ENCODE measurements at places on chromosomes 2 and 18. TPM values are rescaled to one million over a fixed set of nuclear protein-coding genes. Genes with fewer than 3 reads are reported as not detected.

Gene THUMPD2
- polyA plus RNA-seq: 2.8 TPM

Gene TANC1
- polyA plus RNA-seq: not detected

Gene SEPTIN10
- polyA plus RNA-seq: 4.4 TPM

DNA sequence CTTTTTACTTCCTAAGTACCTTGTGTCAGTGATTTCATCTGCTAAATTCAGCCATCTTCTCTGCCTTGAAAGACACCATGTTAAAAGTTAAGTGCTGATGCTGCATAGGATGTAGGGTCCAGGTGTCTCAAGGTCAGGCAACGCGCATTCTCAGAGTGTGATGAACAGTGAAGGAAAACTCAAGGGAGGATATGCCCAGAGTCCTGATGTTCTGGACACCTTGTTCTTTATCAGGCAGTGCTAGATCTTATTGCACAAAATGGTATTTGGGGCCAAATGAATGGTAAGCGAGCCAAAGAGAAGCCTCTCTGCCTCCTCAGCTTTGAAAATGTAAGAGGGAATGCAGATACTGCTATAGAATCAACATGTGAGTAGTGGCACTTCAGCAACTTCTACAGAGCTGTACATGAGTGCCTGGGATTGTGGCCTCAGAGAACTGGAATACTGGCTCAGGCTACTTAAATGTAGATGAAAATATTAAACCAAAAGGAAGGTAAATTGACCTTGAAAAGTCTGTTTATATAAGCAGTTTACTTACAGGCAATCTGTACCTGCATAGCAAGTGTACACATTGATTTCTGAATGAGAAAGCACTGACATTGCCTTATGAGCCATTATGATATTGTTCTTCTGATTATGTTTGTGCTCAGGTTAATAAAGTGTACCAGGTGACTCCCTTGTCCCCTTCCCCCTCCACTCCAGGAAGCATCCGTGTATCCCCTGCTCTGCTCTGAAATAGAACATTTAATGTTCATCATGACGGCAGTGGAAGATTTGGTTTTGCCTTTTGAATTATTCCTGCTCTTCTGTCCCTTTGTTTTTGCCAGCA, 86.7 kb upstream of the RANBP2 start:
- H3K4me3 ChIP-seq: no peak overlapping the region
- no peak for DNase-seq
- no peaks in the 10 kb centered on the region for H3K27me3 ChIP-seq
- H3K36me3 ChIP-seq: peaks cover 16% of the 10 kb centered on the region
- H3K4me1 ChIP-seq: peaks cover 17% of the 10 kb centered on the region
- H3K27ac ChIP-seq: no peak overlapping the region

DNA sequence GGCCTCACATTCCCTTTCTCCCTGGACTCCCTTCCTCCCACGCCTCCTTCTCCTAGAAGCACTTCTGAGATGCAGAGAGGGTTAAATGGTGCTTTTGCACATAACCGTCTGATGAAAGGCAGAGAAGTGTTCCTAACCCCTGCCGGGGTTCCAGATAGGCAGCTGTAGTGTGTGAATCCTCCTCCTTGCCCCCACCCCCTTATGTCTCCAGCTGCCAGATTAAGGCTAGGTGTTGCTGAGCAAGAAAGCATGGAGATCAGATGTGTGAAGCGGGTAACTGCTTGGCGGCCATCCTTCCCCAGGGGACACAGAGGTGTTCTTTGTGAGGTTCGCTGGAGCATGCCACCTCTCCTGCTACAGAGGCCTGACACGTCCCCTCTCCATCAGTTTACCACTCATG, 88.3 kb downstream of the NRP2 start:
- no peak for DNase-seq
- no peaks in the 10 kb centered on the region for H3K27me3 ChIP-seq
- H3K4me1 ChIP-seq: no peaks in the 10 kb centered on the region
- H3K4me3 ChIP-seq: no peak overlapping the region
- no peaks in the 10 kb centered on the region for H3K36me3 ChIP-seq
- H3K27ac ChIP-seq: no peak overlapping the region

- H3K36me3 ChIP-seq: peaks cover 17% of the 10 kb centered on the region
- peaks cover 32% of the 10 kb centered on the region for H3K4me1 ChIP-seq
- H3K27me3 ChIP-seq: no peaks in the 10 kb centered on the region
These were observed 693 bp downstream of the ORC2 start for GRCh38 chr2:200962811-200963123.

GRCh38 chr2:127128445-127128904, 21.5 kb upstream of the BIN1 start:
- no peaks in the 10 kb centered on the region for H3K36me3 ChIP-seq
- peak; percentile 46 for DNase-seq
- H3K4me3 ChIP-seq: peak overlapping the region; percentile 17
- no peaks in the 10 kb centered on the region for H3K27me3 ChIP-seq
- no peaks in the 10 kb centered on the region for H3K4me1 ChIP-seq

DNA sequence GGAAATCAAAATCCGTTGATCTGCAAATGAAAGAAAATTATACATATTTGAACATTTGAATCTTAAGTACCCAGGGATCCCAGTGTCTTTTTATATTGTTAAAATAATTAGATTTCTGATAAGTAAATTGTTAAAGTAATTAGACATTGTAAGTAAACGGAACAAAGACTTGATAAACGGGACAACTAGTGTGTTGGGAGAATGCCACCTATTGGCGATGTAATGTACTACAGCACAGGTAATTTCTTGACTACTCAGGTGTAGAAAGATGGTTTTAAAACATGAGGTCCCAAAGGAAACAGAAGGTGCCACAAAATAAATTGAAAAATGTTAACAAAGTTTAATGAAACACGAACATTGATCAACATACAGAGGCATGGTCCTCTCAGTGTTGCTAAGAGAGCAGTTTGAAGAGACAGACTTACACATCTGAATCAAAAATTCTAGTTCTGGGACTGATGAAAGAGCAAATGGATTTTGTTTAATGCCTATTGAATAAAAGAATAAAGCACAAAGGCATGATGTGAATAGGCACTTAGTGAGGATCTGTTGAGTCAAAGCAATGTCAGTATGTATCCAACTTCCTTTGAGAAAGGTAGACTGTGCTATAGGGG, 103.4 kb upstream of the RASGRP3 start:
- H3K27ac ChIP-seq: no peak overlapping the region
- no peaks in the 10 kb centered on the region for H3K27me3 ChIP-seq
- peak; percentile 27 for DNase-seq

DNA sequence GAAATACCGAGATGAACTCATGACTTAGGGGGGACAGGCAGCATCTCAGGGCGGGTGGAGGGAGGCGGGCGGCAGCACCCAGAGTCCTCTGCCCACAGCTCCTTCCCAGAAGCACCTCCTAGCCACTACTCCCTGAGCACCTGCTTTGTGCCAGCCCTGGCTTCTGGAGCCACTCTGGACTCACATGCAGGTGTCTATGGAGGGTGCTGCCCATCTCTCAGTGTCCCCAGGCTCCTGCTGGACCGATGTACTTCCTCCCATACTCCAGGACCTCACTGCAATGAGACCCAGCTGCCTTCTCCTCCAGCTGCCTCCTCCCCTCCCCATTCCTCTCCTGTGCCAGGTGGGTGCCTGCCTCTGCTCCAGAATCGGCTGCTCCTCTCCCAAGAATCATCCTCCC, 22.1 kb upstream of the OTOS start:
- H3K27me3 ChIP-seq: no peaks in the 10 kb centered on the region
- no peaks in the 10 kb centered on the region for H3K36me3 ChIP-seq
- no peaks in the 10 kb centered on the region for H3K4me1 ChIP-seq
- no peak overlapping the region for H3K4me3 ChIP-seq

- H3K4me1 ChIP-seq: peaks cover 19% of the 10 kb centered on the region
- H3K27ac ChIP-seq: no peak within 1 kb of the TSS
- H3K36me3 ChIP-seq: no peaks in the 10 kb centered on the region
- DNase-seq: no peak
- H3K27me3 ChIP-seq: peaks cover 97% of the 10 kb centered on the region
These were observed at the start of gene RAX for GRCh38 chr18:59272891-59273758. RAX (minus strand) TSS chr18:59273454; CDS start chr18:59273206, 248 bp downstream.

DNA sequence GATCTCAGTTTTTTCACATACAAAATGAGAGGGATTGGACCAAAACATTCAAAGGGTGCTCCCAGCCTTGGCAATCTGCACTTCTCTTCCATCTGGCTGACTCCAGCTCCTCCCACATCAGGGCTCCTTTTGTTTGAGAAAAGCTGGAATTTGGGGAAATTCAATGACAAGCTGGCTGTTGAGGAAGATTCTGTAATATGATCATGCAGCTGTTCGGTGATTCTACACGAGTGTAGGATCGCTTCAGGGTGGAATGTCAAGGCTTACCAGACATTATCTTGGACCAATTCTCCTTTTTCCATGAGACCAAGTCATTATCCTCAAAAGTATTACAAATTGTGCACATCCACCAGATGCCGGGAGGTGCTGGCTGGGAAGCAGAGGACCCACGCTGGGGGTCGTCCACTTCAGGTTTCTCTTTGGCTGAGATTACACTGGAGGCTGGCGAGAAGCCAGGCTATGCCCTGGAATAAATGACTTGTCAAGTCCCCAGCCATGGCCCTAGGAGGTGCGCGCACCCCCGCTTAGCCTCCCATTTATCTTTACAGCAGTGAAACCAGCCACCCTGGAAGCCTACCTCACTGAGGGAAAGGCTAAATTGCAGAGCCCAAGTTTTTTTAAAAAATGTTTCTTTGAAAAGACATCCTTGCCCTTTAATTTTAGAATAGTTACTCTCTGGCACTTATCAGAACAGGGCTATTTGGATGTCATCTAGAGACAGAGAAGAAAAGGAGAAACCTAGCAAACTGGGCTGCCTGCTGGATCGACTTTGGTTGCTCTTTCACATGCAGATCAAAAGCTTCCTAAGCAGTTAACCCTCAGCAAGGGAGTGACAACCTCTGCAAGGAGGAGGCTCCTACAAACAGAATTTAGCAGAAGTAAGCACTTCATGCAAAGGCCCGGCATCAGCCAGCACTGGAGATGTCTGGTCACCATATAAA, 42.5 kb upstream of the LCLAT1 start:
- H3K4me3 ChIP-seq: no peak overlapping the region
- no peak overlapping the region for H3K27ac ChIP-seq
- H3K27me3 ChIP-seq: no peaks in the 10 kb centered on the region

GRCh38 chr2:238263204-238264071, 23.6 kb upstream of the HES6 start:
- peak overlapping the region; percentile 30 for H3K27ac ChIP-seq
- peaks cover 57% of the 10 kb centered on the region for H3K36me3 ChIP-seq
- no peaks in the 10 kb centered on the region for H3K27me3 ChIP-seq
- no peak overlapping the region for H3K4me3 ChIP-seq
- DNase-seq: peak; percentile 74

DNA sequence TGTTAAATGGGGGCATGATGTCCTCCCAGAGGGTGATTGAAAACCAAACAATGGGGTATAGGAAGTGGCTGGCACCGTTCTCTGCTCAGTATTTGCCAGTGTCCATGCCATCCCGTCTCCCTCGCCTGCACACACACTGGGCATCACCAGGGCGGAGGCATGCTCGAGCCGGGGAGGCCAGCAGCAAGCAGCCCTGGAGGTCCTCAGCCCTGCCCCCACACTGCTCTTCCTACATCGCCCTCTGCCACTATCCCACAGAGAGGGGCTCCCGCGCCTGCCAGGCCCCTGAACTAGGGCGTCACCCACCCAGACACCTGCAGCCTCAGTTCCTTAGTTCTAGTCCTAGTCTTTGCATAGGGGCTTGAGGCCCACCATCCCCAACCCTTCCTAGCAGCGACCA, 50.9 kb downstream of the BIN1 start:
- H3K27ac ChIP-seq: no peak overlapping the region
- H3K4me3 ChIP-seq: no peak overlapping the region
- no peak for DNase-seq

GRCh38 chr18:57837917-57838548, 34.9 kb upstream of the ATP8B1 start:
- H3K36me3 ChIP-seq: no peaks in the 10 kb centered on the region
- H3K4me1 ChIP-seq: peaks cover 10% of the 10 kb centered on the region
- no peaks in the 10 kb centered on the region for H3K27me3 ChIP-seq

All from CD14-positive monocyte (primary cell).